ENCODE measurements at places on chromosomes 16 and 17. TPM values are rescaled to one million over a fixed set of nuclear protein-coding genes. Genes with fewer than 3 reads are reported as not detected.

DNA sequence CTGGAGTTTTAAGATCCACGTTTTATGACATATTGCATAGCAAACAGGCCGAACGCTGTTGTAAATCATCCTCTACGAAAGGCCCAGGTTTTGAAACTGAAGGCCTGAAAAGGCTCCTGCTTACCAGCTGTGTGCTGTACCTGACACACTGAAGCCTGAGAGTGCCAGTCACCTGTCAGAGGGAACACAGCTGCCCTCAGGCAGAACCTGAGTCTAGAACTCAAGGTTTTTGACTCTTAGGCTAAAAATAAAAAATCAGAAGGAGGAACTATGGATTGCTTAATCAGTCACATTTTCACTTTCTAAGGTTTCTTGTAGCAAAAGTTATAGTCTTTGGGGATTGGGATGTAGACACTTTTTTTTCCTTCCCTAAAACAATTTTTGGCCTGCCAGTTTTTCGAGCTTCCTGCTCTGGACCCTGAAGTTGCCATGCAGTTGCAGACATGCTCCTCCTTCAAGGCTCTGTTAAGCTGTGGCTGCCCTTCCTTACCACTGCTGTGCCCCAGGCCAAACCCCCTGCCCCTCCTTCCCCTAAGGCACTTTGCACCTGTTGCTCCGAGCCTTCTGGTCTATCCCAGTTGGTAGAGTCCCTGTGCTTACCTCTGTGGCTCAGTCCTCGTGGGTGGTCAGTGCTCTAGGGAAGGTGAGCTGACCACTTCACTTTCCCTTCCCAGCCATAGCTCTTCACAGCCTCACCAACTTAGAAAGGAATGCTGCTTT lies 56.6 kb downstream of the TENT4B start:
- no peak for DNase-seq

- DNase-seq = peak; percentile 92
Measured at GRCh38 chr17:76385892-76386786, 1.7 kb downstream of the SPHK1 start.

DNA sequence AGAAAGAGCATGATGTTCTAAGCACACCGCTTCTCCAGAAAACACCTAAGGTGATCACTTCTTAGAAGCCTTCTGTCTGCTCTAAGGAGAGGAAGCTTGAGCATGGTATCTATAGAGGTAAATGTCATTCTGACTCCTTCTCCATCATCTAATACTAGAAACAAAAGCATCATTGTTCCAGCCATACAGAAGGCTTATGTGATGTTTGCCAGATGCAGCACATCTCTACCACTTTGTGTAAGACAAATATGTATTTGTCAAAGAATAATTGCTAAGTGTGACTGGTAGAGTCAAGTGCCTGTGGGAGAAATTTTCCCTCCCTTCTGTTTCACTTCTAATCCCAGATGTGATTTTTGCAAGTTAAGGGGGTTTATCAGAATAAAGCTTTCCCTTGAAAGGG lies 217.1 kb downstream of the HS3ST3A1 start:
- no peak for DNase-seq

Gene PRCD
- 0.93 TPM for polyA plus RNA-seq

Gene KRT16
- polyA plus RNA-seq = 0.90 TPM

Measured in GM23248 (cell line).